ENCODE measurements at places on chromosomes 5 and 9.

GRCh38 chr9:134655101-134655500, 13.5 kb downstream of the COL5A1 start:
- DNase-seq: no peak

GRCh38 chr5:79842991-79843390, 148.1 kb downstream of the MTX3 start:
- DNase-seq: no peak

DNA sequence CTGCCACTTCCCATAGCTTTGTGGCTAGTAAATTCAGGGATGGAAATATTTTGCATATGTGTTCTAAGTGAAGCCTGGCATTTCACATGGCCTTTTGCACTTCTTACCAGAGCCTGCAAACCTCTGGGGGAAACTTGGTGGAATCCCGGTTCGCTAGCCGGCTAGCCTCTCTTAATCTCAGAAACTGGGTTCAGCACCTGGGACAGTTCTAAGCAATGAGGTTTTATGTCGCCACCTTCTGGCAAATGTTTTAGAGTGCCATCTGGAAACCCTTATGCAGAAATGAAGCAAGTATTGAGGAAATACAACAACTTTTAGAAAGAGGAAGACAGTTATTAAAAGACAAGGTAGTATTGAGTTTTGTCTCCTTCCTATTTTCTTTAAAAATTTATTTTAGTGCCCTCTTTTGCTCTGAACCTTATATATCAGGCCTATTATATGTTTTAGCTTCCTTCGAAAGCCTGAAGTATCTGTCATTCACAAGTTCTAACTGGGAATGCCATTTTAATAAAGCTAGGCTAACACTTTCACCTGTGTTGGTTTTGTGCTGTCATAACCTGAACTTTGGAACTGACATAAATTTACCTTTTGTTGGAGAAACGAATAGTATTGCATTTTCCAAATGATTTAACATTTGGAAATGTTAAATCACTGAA, 963 bp upstream of the HTR1A start:
- DNase-seq: no peak

GRCh38 chr5:35146406-35146805, 83.9 kb downstream of the PRLR start:
- no peak for DNase-seq

GRCh38 chr5:67299231-67299735, 102.7 kb upstream of the CD180 start:
- DNase-seq: no peak

DNA sequence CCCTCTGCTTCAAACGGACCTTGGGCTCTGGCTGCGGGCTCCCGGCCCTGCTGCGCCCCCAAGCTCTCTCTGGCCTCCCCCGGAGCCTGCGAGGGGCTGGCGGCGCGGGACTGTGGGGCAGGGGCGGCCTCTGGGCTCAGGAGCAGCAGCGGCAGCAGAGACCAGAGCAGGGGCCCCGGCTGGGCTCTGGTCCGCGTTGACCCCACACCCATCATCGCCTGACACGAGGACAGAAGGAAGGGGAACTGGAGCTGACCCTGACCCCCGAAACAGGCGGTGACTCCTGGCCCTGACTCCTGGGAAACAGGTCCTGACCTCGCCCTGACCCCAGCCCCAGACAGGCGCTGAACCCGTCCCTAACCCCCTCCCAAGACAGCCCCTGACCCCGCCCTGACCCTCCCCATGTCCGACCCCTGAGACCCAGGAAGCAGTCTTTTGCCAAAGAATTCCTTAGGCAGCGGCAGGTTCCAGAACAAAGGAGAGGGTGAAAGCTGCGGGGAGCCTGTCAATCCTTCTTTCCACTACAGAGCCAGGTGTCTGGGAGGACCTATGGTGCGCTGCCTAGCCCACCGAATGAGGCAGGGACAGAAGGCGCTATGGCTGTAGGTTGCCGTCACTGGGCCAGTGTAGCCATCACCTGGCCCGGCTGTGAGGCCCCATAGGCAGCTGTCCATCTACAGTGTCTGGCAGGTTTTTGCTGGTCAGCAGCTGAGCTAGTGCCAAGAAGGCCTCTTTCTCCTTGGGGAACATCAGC, 74.7 kb upstream of the SPTLC1 start:
- DNase-seq: no peak

DNA sequence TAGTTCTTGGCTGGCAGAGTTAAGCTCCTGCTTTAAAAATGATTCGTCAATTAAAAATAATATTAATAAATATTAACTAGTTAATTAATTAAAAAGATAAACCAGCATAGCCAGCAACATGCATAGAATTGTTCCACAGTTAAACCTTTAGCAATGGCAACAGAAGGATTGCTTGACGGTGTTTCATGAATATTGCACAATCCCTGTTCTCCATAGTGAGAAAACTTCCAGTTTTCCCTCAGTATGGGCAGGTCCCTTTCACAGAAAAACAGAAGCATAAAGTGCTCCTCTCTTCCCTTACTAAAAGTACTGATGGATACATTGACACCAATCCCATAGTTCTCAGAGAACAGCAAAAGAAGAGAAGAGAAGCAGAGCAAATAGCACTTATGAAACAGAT, 71.4 kb upstream of the CAST start:
- DNase-seq: no peak

DNA sequence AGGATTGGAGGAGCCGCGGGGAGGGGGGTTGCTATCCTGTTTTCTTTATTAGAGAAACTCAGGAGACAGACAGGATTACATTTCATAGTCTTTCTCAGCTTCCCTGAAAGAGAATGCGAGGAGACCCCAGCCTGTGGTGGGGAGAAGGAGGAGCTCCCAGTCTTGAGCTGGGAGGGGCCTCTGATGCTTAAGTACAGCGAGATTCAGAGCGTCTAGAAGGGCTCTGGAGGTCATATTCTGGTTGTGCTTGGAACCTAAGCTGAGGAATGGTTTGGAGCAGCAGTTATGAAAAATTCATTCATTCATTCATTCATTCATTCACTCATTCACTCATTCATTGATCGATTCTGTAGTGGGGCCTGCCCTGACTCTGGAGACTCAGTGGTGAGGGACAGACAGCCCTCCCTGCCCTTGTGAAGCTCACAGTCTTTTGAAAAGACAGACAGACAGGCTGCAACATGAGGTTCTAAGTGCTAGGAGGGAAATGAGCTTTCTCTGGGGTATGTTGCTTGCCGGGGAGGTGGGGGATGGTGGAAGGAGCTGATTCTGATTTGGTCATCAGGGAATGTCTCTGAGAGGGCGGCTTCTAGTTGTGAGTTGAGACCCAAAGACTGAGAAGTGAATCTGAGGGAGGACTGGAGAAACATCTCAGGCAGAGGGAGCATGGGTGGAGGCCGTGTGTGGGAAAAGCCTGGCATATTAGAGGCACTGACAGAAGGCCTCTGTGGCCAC, 2.5 kb upstream of the SPRY4 start:
- DNase-seq: no peak

DNA sequence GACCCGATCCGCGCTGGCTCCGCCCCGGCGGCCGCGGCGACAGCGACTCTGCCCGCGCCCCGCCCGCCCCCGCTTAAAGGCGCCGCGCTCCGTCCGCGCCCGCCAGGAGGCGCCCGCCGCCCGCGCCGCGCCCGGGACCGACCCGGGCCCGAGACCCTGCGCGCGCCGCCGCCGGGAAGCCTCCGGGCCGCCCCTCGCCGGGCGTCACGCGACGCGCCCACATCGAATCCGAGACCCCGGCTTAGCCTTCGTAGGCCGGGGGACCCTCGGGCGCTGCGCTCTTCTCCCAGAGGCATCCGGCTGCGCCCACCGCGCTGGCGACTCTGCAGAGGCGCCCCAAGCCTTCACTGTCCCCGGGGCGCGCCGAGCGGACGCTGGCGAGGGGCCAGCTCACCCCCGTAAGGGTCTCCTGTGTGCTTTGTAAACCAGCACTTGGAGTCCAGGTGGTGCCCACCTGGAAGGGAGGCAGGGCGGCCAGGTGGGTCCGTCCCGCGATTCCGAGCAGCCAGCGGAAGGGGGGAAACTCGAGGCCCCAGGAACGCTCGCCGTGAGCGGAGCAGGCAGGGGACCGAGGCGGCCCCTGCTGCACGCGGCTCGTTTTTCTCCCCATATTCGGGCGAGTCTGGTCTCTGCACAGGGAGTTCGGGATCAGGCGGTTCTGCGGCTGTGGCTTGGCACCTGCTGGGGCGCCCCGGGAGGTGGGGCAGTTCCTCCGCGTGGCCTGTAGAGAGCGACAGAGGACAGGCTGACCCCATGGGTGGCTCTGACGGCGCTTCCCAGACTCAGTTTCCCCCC, 423 bp upstream of the ABCA2 start:
- peak; percentile 44 for DNase-seq

- no peak for DNase-seq
Measured at GRCh38 chr5:121158451-121158850, 693.2 kb upstream of the FTMT start.

DNA sequence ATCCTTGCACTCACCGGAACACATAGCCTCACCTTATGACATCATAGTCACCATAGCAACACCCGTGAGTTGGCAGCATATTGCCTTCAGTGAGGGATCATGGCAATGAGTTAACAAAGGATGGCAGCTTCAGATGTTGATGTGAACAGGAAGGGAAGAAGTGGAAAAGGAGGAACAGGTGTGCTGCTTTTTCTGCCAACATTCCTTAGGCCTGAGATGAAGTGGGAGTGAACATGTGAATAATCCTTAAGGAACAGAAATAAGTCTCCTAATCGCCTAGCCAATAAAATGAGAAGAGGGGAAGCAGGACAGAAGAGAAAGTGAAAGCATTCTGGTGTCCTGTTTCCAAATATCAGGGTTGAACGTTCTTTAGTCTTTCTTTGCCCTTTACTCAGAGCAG, 360.0 kb downstream of the BRINP1 start:
- no peak for DNase-seq

- DNase-seq: no peak
Measured at GRCh38 chr9:90547896-90548295, 94.7 kb downstream of the DIRAS2 start.

DNA sequence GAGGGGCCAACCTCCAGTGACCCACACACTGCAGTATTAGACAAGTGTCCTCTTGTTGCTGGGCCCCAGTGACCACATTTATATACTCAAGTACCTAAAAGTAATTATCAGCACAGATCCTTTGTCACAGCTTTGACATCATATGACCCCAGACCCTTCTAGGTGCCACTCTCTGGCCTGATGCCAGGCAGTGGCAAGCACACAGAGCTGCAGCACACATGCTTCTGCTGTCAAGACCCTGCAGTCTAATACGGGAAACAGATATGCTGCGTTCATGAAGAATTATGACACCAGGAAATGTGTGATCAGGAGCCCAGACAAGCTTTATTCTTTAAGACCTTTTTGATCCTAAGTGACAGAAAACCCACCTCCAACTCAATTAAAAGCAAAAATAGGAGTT, 63.8 kb upstream of the AFAP1L1 start:
- DNase-seq: no peak
